ENCODE measurements at places on chromosomes 1 and 21.

DNA sequence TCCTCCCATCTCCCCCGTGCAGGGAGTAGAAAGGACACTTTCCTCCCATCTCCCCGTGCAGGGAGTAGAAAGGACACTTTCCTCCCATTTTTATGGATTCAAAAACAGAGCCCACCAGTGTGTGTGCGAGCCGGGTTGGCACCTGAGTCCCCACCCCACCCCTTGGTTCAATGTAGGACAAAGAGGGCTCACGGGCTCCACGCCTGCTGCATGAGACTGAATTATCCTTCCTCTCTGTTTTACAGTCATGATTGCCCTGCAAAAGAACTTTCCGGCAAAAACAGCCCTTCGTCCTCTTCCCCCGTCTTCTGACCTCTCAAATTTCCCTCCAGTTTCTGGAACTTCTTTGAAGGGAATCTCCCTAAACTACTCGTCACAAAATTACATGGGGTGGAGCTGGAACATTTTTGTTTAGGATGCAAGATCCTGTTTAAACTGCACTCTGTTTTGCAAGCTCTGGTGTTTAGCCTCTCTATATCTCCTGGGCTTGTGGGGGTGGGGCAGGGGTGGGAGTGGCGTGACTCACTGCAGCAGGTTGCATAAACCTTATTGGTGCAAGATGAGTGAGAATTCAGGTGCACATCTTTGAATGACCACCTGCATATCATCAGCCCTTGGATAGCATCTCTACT, 99.8 kb downstream of the PSMG1 start:
- DNase-seq: no peak

DNA sequence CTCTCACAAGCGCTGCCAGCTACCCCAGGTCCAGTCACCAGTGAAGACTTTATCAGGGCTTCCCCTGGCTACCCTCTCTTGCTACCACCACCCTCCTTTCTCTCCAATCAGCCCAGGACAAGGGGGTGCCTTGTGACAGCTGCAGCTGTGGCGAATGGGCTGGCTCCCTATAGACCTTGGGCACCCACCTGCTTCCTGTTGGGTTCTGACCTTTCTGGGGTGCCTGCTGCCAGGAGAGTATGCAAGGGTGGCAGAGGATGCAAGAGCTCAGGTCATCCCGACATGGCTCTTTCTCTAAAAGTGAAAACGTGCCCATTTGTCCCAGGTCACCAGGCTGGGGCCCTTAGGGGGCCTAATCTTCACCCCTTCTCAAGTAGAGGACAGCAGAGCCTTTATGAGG, 6.6 kb downstream of the KLHDC8A start:
- DNase-seq: no peak

GRCh38 chr1:21290546-21290944, 282 bp upstream of the ECE1 start:
- no peak for DNase-seq

- no peak for DNase-seq
These were observed 513.0 kb downstream of the PTPRU start for GRCh38 chr1:29749024-29749945.

DNA sequence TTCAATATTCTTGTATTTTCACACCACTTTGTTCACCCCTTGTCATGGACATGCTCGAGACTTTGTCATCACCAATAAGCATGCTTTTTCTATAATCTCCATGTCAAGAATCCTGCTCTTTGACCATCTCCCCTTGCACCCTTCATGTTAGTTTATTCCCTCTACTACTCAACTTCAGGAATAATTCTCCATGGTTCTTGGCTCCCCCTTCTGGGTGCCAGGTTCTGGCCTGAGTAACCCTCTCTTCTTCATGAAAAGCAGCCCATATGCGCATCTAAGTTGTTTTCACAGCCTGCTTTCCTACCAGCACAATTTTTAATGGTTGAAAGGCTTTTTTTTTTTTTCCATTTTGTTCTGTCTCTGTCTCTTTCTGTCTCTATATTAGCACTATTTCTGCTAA, 160.7 kb downstream of the LEPR start:
- no peak for DNase-seq

All from Right ventricle myocardium superior (tissue), 1 donor.